Astrocyte of the hippocampus (primary cell): ENCODE measurements at places on chromosomes 5 and 9.

- DNase-seq: no peak
These were observed 97.4 kb downstream of the NR3C1 start for GRCh38 chr5:143306040-143306439.

- no peak for DNase-seq
These were observed 13.3 kb upstream of the TRPM6 start for GRCh38 chr9:74901001-74901400.

DNA sequence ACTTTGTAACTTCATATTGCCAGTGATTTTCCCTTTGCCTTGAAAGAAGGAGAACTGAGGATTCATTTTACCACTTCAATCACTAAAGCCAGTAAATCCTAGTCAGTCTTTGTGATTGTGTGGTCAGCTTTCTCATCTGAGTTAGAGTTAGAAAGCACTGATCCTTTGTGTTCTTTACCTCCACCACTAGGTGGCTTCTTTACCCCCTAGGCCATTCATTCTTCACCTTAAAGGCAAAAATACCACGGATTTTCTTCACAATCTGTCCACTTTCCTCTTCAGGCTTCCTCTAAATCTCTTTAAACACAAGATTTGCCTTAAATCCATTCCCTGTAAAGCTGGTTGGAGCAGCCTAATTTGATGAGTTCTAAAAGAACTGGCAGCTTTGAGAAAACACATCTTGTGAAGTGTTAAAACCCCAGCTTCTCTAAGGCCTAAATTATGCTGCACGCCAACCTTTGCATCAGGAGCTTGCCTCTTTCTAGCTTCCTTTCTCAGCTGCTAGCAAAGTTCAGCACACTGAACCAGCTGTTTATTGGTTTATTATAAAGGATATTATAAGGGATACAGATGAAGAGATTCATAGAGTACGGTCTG, 20.4 kb downstream of the BDP1 start:
- peak; percentile 56 for DNase-seq

DNA sequence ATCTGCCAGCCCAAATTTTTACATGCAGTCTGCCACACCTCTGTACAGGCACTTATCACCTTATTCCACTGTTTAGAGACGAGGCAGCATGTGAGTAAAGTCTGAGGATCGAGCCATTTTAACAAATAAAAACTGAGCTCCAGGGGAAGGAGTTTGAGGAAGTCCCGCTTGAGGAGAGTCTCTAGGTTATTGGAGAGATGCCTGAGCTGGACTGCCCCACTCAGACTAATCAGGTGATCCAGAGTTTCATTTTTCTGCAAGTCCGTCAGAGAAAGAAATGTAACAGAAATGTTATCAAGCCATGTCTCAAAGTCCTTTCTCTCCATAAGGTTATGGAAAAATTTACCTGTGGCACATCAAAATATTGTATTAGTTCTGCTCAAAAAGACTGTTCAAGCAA, 5.3 kb downstream of the FBXW2 start:
- no peak for DNase-seq

DNA sequence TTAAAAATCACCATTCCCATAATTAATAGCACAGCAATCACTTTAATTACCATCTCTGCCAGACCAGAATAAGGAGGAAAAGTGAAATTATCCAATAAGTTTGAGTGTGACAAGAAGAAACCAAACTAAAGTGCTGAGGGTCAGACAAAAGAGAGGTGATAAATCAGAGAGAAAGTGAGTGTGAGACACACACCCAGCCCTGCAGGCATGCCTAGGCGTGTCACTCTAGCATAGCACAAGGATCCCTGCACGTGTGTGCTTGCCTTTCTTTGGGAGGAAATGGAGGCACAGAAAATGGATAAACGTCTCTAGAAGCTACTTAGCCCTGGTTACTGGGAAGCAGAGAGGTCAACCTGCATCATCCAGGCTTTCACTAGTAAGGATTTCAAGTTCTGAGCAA, 56.2 kb downstream of the SEMA6A start:
- DNase-seq: no peak

DNA sequence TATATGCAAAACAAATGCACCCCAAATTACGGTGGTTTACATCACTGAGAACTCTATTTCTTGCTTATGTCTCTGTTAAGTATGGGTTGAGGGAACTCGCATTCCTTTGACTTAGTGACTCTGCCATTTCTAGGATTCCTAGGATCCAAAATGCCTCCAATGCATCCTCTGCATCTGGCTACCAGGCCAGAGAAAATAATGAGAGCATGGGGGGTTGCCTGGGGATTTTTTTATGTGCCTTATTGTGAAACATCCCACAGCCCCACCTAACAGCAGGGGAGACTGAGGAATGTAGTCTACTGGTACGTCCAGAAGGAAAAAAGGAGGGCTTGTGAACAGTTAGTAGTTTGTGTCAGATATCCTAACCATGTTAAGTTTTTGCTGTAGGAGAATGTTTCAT, 466.0 kb upstream of the ARRDC3 start:
- no peak for DNase-seq

DNA sequence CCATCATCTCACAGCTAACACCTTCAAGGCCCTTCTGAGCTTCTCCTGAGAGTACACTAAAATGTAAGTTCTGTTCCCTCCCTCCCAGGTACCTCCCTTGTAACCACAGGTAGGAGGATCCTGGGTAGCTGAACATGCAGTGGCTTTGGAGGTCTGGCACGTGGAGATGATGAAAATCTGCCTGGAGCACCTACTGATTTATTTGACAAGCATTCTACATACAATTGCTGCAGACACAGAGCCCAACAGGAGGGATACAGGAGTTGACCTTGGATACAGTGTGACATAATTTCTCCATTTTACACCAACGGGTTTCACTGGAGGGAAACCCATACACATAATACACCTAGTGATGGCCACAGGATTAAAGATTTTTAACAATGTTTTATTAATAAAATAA, 478.7 kb downstream of the SEMA5A start:
- no peak for DNase-seq

GRCh38 chr9:101354143-101354764, 30.6 kb downstream of the BAAT start:
- DNase-seq: peak; percentile 45

GRCh38 chr5:54561651-54562050, 44.1 kb downstream of the SNX18 start:
- DNase-seq: no peak

DNA sequence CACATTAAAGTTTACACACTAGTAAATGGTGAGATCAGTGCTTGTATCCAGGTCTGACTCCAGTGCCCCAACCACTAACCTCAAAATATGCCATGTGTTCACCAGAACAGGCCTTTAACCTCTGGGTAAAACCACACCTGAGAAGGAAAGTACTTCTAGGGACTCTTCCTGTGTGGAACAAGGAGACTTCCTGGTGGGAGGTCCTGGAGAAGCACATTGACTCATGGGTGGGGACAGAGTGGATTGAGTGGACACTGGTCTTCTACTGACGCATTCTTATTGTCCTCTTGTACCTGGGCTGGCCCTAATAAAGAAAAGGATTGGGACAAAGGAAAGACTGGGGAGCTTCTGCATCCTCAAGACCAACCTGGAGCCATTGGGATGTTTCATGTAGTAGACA, 43.4 kb downstream of the ANGPTL2 start:
- DNase-seq: no peak

DNA sequence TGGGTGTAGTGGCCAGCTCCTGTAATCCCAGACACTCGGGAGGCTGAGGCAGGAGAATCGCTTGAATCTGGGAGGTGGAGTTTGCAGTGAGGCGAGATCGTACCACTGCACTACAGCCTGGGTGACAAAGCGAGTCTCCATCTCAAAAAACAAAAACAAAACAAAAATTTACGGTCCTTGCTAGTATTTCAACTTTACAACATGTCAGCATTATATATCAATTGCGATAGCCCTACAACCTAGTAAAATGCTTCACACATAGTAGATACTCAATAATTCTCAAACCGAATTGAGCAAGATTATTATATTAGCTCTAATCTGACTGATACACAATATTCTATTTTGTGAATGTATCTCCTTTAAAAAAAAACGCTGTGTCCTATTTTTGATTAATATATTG, 1411.0 kb upstream of the WWC1 start:
- no peak for DNase-seq

GRCh38 chr5:157616785-157617184, 35.5 kb downstream of the SOX30 start:
- no peak for DNase-seq

DNA sequence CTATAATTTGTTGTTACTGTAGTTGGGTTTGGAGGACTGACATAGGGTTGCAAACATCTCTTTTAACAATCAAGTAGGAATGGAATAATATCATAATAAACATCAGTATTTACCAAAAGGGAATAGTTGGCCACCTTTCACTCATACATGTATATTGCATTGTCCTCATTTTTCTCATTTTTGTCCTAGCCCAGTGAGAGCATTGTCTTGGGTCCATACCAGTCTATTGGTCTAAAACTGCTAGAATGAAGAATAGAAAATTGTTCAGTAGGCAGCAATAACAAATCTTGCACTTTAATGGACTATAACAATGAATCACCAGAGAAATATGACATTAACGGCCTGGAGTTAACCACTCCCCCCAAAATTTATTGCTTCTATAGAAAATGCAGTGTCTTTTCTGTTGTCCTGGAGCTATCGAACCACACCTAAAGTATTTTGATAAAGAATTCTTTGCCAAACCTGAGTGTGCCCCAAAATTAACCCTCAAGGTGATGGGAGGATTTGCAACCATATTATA, 80.9 kb upstream of the IL33 start:
- no peak for DNase-seq

- no peak for DNase-seq
These were observed 29.9 kb upstream of the NOTCH1 start for GRCh38 chr9:136575626-136576268.

GRCh38 chr9:121107029-121107428, 32.3 kb downstream of the CNTRL start:
- DNase-seq: no peak

DNA sequence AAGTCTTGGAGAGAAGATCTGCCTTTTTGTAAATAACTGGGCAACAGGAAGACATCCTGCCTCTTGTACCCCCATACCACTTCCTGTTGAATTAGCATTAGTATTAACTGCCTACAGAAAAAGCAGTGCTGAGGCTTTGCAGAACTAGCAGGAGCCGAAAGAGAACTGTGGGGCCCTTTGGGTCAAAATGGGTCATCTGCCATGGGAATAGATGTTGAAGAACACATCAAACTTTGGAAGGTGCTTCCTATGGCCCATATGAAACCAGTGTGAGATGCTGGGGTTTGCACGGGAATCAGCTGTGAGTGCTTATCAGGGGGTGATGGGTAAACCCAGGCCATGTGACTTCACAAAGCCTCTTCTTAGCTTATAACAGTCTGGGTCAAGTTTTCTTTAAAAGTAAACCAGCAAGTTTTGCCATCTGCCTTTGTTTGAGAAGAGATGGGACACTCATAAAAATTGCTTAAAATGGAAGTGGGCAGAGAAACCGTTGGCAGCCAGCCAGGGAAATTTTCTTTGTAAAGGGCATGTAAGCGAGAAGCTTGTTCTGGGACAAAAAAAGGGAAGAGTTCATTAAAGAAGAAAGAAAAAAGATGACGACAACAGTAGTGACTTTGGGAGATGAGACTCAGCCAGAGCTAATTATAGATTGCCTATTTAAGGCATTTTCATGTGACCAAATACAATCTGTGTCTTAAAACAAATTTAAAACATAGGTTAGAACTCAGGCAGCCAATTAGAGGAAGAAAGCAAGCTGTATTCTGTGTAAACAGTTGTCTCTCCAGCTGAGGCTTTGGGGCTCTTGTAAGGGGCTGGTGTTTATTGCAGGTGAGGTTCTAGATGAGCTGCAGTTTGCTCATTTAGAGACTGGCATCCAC, 4.4 kb downstream of the SLC25A25 start:
- peak; percentile 84 for DNase-seq

GRCh38 chr9:86097510-86098224, 1.7 kb downstream of the GOLM1 start:
- no peak for DNase-seq

- DNase-seq: no peak
These were observed 218.1 kb upstream of the NREP start for GRCh38 chr5:111975133-111975532.

DNA sequence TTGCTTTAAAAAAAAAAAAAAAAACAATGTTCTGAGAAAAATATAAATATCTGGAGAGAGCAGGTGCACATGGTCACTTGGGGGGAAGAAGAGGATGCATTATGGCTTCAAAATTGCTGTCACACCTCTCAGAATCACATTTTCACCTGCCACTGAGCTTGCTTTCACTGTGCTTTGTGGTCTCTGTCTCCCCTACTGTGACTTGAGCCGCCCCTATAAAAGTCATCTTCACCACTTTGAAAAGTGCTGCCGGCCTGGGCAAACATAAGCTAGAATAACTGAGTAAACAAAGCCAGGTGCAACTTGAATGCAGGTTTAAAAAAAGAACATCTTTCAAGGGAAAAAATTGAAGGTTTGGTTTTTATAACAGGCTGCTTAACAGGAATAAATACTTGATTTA, 368.1 kb upstream of the GRIA1 start:
- no peak for DNase-seq

DNA sequence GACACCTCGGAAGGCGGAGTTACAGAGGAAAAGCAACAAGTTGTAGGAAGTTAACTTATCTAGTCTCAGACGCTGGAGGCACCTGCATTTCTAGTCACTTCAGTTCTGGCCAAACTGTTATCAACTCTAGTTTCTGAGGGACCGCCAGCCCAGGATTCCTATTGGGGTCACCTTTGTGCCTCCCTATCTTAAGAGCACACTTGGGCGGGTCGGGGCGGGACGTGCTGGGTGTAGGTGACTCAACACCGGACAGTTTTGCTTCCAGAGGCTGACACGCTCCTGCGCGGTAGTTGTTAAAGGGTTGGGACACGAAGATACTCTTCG, 679 bp upstream of the KDM4C start:
- no peak for DNase-seq

DNA sequence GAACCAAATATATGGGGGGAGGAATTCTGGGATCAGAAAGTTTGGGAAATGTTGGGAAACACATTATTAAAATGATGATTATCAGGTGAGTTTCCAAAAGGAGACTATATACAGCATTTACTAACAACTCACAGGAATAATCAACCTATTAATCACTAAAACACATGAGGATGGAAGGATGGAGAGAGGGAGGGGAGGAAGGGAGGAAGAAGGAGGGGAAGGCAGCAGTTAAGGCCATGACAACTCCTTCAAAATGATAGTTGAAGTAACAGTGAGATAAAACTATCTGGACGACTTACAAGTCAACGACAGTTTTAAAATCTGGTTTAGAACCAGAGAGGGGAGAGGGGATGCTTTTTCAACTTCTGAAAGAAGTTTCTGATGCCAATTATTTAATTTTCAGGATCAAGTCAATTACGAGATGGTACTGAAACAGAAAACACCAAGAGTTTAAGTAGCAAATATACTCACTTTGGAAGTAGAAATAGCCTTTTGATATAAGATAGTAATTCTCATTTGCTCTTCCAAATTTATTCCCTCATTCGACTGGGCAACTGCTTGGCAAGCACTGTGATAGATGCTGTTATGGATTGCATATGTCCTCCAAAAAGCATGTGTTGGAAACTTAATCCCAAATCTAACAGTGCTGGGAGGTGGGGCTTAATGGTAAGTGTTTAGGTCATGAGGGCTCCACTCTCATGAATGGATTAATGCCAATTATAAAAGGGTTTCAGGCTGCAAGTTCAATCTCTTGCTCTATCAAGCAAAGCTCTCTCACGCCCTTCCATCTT, 30.4 kb downstream of the FBXW11 start:
- no peak for DNase-seq

GRCh38 chr5:105993027-105993426, 1677.7 kb downstream of the EFNA5 start:
- no peak for DNase-seq
